ENCODE measurements at places on chromosomes 1 and 21.

GRCh38 chr1:170790175-170790574 lies 126.2 kb downstream of the PRRX1 start:
- no peak for DNase-seq

- DNase-seq: no peak
Measured at GRCh38 chr1:213014642-213015041, 1.0 kb downstream of the ANGEL2 start.

GRCh38 chr21:41055266-41055665 lies 112.7 kb upstream of the BACE2 start:
- no peak for DNase-seq

GRCh38 chr1:151947140-151947539 lies 37.8 kb upstream of the THEM4 start:
- no peak for DNase-seq

- no peak for DNase-seq
Measured at GRCh38 chr21:28133116-28133515, 859.6 kb downstream of the LTN1 start.

DNA sequence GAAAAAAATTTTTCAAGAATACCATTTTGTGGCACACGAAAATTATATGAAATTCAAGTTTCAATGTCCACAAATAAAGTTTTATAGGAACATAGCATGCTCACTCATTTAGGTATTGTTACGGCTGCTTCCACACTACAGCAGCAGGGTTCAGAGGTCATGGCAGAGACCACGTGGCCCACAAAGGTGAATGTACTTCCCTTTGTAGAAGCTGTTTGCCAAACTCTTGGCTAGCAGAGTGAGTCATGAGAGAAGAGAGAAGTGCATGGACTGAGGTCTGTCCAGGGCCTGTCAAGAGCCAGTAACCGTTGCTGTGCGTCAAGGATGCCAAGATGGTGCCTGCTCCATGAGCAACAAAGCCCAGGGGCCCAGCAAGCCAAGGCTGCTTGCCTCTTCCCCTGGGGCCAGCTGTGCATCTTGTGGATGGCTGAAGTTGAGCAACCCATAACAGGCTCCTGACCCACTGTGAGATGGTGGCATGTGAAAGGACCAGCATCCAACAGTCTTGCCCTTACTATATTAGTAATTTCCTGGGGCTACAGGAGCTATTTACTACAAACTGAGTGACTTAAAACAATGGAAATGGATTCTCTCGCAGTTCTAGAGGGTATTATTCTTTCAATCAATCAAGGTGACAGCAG lies 64.8 kb upstream of the ATP5PO start:
- no peak for DNase-seq

- DNase-seq: no peak
Measured at GRCh38 chr1:4637616-4638344, 16.6 kb upstream of the AJAP1 start.

GRCh38 chr21:42815217-42815616 lies 64.1 kb downstream of the WDR4 start:
- DNase-seq: no peak

DNA sequence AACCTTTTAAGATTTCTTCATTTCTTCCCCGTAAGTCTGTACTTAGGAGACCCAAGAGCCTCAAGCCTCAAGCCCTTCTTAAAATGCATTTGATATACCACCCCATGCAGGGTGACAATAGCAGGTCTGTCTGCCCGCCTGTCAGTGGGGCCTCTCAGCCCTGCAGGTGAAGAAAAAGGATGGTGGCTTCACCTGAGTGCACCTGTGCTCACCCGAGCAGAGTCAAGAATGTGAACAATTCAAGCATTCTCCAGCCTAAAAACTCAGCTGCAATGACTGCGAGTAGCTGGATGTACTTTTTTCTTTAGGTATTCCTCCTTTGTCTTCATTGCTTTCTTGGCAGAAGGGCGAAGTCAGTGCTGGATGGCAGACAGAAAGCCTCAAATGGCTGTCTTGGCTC lies 203.3 kb downstream of the LMX1A start:
- DNase-seq: no peak

- DNase-seq: no peak
Measured at GRCh38 chr1:237981223-237981622, 90.5 kb upstream of the ZP4 start.

GRCh38 chr1:51299981-51300670 lies 30.2 kb downstream of the TTC39A start:
- no peak for DNase-seq

DNA sequence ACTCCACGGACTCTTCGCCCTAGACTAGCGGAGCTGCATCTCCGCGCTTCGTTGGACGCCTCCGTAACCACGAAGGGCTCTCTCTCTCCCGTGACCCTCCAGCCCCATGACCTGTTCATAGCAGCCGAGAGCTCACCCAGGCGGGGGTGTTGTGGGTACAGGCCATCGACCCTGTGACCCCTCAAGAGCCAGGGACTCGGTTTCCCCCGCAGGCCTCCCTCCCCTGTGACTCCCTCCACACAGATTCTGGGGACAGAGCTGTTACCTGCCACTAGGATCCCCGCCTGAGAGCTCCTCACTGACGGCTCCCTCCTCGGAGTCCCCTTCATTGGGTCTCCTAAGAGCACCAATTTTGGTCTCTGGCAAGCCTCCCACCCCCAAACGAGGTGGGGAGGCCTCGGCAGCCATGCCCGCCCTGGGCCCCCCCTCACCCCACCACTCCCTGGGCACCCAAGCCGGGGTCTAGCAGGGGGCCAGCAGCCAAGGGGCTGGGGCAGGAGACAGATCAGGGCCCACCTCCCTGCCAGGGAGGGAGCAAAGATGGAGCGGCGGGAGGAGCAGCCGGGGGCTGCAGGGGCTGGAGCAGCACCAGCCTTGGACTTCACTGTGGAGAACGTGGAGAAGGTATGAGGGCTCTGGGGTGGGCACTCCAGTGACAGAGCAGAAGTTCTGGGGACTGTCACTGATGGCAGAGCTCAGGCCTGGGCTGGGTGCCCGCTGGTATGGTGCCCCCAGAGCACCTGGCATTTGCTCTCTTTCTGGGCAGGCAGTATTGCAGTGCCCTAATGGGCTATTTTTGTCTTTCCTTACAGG lies 517 bp downstream of the IPO13 start:
- DNase-seq: no peak

- DNase-seq: no peak
Measured at GRCh38 chr21:45763074-45763473, 119.5 kb downstream of the PCBP3 start.

GRCh38 chr1:78497201-78497600 lies 6.4 kb downstream of the PTGFR start:
- no peak for DNase-seq

DNA sequence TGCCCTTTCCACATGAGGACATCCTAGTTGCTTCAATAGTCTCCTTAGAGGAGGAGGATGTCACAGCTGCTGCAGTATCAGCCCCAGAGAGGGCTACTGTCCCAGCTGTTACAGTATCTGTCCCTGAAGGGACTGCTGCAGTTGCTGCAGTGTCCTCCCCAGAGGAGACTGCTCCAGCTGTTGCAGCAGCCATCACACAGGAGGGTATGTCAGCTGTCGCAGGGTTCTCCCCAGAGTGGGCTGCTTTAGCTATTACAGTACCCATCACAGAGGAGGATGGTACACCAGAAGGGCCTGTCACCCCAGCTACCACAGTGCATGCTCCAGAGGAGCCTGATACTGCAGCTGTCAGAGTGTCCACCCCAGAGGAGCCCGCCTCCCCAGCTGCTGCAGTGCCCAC lies 78.5 kb upstream of the BMP8A start:
- no peak for DNase-seq

GRCh38 chr1:32967888-32968568 lies 3.4 kb upstream of the RNF19B start:
- DNase-seq: no peak

GRCh38 chr21:42563686-42564085 lies 50.0 kb downstream of the SLC37A1 start:
- DNase-seq: no peak

DNA sequence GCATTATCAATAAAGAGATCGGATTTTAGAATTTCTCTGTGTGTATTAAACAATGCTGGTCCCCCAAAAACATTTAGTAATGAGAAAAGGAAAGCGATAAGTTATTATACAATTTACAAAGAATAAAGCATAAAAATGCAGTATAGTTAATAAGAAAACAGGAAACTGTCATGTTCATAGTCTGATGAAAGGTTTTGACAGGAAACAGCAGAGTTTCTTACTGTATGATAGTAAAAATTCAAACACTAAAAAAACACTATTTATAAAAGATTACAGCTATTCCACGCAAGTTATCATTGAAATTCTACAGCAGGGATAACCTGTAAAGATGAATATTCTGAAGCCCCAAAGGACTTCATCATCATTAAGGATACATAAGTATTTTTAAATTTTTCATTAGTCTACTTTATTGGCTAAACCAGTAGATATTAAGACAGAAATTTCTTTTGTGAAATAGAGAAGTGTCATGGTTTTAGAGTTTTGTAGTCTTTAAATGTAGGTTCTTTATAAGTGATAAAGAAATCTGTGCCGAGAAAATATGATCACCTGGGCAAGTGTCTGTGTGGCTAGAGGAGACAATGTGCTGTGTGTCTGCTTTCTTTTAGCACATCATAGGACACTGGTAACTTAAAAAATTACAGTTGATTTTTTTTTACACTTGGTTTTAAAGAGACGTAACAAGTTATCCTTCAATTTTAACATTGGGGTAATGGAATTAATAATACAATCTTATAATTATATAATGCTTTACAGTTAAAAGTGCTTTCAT lies 49.7 kb upstream of the GFI1 start:
- DNase-seq: no peak

DNA sequence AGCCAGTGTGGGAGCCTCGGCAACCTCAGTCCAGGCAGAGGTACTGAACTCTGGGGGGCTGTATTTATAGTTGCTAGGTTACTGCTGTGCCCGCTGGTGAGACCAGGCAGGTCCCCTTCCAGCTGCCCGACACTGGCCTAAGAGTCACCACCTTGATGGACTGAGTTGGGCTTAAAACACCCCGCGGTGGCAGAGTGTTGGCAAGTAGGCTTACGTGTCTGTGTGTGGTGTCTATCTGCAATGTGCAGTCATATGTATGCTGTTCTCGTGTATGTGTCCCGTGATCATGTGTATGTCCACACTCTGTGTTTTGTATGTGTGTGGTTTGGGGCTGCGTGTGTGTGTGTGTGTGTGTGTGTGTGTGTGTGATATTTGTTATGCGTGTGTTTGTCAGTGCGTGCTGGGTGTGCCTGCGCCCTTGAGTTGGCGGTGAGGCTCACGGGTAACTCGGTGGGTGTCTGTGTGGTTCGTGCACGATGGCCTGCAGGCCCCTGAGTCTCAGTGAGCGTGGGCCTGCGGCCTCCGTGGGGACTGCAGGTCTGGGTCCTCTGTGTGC lies 65.5 kb downstream of the MEF2D start:
- no peak for DNase-seq

- DNase-seq: no peak
Measured at GRCh38 chr1:45647248-45648021, 23.6 kb upstream of the CCDC17 start.

DNA sequence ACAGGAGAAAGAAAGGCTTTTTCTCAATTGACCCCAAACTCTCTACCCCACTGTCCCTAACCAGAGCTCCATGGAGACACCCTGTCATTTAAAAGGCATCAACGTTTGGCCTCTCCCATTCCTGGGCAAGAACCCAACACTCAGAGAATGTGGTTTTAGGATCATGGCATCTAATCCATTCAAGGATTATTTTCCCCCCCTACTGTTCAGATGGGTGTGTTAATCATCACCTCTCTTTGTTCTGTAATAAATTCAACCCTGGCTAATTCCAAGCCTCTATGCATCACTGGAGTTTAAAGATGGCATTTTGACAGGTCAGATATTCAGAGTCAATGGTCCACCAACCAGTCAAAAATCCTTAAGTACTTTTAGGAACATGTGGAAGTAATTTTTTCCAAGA lies 42.7 kb downstream of the TBX15 start:
- no peak for DNase-seq

GRCh38 chr1:206591696-206592095 lies 20.6 kb downstream of the EIF2D start:
- DNase-seq: no peak

DNA sequence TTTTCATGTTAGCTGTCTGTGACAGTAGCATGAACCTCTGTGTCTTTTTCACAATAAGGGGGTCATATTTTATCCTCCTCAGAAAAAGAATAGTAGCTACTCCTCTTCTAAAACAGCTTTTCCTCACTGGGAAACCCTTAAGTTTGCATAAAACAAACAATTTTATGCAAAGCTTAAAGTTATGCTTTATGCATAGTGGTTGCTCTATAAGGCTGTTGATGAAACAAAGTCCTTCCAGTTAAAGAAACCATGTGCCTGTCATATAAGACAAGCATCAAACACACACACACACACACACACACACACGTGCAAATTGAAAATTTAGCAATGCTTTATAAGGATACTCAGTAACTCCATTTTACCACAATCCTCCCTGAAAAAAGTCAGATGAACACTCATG lies 107.0 kb downstream of the CHD1L start:
- DNase-seq: no peak

GRCh38 chr1:237712586-237713157 lies 178.1 kb downstream of the ZP4 start:
- DNase-seq: no peak

GRCh38 chr1:160780398-160780755 lies 15.6 kb upstream of the LY9 start:
- no peak for DNase-seq

DNA sequence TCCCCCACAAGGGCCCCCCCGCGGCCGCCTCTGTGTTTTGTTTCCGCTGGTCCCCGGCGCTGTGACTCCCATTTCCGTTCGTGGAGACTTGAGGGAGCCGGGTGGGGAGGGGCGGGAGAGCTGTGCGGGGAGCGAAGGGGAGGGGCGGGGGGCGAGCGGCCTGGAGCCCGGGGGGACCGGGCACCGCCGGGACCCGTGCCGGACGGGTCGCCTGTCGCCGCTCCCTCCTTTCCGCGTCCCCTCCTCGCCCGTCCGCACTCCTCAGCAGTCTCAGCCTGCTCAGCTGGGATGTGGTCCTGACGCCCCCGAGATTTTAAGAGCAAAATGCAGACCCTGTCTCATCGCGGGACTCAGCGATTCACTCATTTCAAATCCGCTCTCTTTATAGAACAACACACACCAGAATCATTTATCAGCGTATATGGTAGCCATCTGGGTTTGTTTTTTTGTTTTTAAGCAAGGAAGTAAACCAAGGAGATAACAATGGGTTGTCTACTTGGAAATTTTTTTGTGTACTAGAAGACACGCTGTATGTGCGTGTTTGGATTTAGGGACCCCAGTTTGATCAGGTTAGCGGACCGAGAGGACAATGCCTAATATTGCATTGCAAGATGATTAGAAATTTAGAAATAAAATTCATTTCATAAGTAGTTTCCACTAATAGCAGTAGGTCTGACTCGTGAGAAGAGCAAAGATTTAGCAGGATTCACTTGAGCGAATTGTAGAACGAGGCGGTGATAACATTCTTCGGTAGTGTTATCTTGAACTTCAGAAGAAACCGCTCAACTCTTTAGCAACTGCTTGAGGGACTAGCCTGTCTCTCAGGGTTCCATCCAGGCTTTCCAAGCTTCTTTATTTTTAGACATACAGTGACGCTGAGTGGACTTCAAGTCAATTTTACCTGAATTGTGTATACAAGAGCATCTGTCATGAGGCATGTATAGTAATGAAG lies 1.1 kb downstream of the GABPA start:
- DNase-seq: peak; percentile 56

GRCh38 chr1:26049531-26050247 lies 3.8 kb upstream of the SLC30A2 start:
- no peak for DNase-seq

GRCh38 chr1:9166289-9167235 lies 37.7 kb upstream of the GPR157 start:
- DNase-seq: no peak

- DNase-seq: no peak
Measured at GRCh38 chr1:205763980-205764379, 11.3 kb downstream of the RAB29 start.

GRCh38 chr1:4081806-4082711 lies 182.0 kb upstream of the C1orf174 start:
- DNase-seq: no peak
